ENCODE measurements at places on chromosomes 1 and 21.
A peak's percentile ranks its signal among the peaks of the same experiment; 100 is the strongest.

DNA sequence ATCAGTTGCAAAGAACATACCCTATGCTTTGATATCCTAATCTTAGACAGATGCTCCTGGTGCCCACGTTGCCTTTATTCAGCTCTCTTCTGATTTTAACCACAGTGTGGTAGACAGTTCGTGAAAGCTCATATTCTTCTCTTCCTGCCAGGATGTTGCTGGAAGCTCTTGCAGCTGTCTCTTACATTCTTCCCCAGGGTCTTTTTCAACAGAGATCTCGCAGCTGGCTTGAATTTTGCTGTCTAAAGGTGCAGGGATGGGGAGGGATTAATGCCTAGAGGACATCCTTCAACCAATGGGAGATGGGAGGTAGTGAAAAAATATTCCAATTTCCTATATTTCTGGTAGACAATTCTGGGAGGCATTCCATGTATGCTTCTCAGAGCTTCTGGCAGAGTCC lies 150.0 kb upstream of the APP start:
- DNase-seq, result no peak

GRCh38 chr1:109722908-109723691 lies 11.0 kb downstream of the GSTM5 start:
- no peak for DNase-seq

- no peak for DNase-seq
Observed at GRCh38 chr1:165852871-165853270, 25.5 kb downstream of the UCK2 start.

GRCh38 chr1:65812065-65812464 lies 19.4 kb downstream of the PDE4B start:
- no peak for DNase-seq

DNA sequence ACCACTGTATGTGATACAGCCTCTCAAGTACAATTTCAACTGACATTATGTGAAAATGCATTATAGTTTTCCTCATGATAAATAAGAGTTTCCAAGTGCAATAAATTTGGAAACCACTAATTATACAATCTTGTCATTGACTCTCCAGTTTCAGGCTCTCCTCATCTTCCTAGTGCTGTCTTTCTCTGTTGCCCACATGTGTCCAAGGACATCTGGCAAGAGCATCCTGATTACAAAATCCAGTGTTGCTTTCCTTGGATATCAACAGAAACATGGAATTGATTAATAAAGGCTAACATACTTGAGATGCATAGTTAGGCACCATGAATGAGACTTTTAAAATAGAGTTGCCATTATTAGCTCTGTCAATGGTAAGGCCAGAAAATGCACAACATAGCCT lies 15.6 kb upstream of the MAP10 start:
- no peak for DNase-seq

- no peak for DNase-seq
Observed at GRCh38 chr1:20875198-20875973, 88.3 kb upstream of the HP1BP3 start.

DNA sequence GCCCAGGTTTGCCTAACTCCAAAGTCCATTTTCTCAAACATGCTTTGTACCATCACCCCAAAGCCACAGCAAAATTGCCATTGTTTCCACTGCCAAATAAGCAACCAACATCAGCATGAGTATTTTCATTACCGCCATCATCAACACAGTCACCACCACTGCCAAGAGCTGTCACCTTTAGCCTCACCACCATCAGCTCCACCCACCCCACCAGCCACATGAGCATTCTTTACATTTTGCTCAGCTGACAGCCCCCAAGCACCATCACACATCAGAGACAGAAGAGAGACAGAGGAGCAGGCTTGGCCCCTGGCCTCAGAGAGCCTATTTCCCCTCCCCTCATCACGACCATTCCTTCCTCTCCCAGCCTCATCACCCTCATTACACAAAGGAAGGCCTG lies 42.7 kb downstream of the TAS1R2 start:
- no peak for DNase-seq

DNA sequence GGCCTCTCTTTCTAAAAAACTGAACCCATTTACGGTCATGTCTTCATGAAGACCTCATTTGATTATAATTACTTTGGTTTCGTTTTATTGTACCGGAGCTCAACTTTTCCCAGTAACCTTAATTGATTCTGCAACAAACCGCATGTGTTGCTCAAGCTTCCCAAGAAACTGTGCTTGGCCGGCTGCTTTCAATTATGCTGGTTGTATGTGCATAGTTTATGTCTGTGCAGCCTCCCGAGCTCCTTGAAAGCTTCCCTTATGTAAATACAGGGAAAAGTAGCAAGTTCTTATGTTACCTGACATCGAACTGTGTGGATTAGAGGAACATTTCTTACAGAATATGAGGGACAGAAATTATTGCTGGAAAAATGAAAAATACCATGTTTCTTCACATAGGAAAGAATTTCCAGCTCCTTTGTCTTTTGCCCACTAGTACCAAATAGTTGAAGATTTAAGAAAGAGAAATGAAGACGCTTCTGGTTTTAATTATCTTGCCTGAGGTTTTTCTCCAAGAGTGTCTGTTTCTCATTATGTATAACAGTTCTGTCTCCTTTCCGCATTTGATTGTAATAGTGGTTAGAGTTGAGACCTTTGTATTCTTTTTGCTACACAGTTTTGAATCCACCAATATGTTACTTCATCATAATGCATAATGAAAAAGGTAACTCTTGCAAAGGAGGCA lies 2.1 kb downstream of the VCAM1 start:
- no peak for DNase-seq

DNA sequence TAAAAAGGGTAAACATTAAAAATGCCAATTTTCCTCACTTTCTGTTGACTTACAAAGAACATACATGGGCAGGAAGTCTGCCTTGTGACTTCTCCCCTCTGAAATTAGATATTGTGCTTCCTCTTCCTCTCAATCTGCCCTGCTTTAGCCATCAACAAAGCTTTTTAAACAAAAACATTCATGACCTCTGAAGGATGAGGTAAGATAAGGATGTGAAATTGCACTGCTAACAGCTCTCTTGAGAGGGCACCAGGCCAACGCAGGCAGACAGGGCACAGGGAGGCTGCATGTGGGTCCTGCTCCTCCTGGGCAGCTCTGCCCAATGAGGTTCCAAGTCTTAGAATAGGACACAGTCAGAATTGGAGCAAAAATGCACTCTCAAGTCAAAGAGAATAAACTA lies 62.1 kb downstream of the DEGS1 start:
- no peak for DNase-seq

GRCh38 chr1:201885531-201886075 lies 3.1 kb upstream of the SHISA4 start:
- no peak for DNase-seq

DNA sequence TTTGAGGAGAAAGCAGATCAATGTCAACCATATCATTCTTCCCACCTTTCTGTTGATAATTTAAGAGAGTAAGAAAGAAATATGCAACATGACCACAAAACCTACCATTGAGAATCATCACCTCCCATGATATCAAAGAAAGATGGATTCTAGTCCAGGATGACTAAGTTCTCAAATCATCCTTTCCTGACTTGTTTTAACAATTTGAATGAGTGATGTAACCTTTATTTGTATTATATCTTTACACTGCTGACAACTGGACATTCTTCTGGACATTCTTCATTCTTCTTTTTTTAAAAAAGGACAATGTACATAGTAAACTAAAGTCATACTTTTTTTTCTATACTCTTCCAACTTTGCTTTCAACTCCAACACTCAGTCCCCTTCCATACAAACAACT lies 9.5 kb downstream of the PSMB4 start:
- DNase-seq, result no peak

DNA sequence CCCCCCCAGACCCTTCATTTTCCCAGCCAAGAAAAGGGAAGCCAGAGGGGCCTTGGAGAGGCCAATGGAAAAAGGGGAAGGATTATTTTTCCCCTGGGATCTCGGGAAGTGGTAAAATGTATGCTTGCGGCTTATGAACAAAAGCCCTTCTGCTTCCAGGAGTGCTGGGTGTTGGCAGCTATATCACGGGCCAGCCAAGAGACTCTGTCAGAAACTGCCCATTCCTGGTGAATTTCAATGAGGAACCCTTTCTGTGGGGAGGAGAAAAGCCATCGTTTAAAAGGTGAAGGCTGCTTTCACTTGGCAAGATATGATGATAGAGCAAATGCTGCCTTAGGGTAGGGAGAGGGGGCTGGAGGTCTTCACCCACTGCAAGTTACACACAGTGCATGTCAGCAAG lies 69.7 kb upstream of the ZC3H12A start:
- no peak for DNase-seq

GRCh38 chr1:67948151-67949080 lies 102.0 kb downstream of the DIRAS3 start:
- no peak for DNase-seq

DNA sequence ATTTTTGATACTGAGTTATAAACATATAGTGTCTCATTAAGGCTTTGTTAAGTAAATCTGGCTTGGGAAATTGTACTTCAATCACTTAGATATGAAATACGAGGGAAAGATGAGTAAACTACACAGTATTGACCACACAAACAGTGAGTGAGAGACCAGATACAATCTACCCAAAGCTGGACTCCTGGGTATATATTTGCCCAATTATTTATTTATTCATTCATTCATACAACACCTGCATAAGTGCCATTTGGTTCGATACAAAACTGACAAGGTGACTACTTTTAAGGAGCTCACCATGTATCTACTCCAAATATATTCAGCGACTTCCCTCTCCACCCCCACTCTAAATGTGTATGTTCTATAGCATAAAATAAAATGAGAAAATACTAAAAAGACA lies 143.4 kb downstream of the TGFB2 start:
- DNase-seq, result no peak

GRCh38 chr1:110254604-110255391 lies 44.7 kb downstream of the KCNC4 start:
- no peak for DNase-seq

- DNase-seq, result peak; percentile 32
Observed at GRCh38 chr1:52601991-52602855, at the start of gene GPX7. TSS of gene GPX7 (plus strand) at chr1:52602371. CDS start at chr1:52602410, 39 bp downstream.

- DNase-seq, result no peak
Observed at GRCh38 chr1:109772658-109773202, 9.0 kb upstream of the EPS8L3 start.

GRCh38 chr1:232509570-232509969 lies 120.4 kb downstream of the SIPA1L2 start:
- DNase-seq, result no peak

- DNase-seq, result no peak
Observed at GRCh38 chr21:16588433-16588860, 858.7 kb downstream of the USP25 start.

- DNase-seq, result no peak
Observed at GRCh38 chr1:33712186-33712585, 151.7 kb upstream of the HMGB4 start.

GRCh38 chr1:180884588-180885300 lies 28.0 kb upstream of the KIAA1614 start:
- DNase-seq, result no peak

- no peak for DNase-seq
Observed at GRCh38 chr21:43025636-43026180, 49.9 kb downstream of the CBS start.

DNA sequence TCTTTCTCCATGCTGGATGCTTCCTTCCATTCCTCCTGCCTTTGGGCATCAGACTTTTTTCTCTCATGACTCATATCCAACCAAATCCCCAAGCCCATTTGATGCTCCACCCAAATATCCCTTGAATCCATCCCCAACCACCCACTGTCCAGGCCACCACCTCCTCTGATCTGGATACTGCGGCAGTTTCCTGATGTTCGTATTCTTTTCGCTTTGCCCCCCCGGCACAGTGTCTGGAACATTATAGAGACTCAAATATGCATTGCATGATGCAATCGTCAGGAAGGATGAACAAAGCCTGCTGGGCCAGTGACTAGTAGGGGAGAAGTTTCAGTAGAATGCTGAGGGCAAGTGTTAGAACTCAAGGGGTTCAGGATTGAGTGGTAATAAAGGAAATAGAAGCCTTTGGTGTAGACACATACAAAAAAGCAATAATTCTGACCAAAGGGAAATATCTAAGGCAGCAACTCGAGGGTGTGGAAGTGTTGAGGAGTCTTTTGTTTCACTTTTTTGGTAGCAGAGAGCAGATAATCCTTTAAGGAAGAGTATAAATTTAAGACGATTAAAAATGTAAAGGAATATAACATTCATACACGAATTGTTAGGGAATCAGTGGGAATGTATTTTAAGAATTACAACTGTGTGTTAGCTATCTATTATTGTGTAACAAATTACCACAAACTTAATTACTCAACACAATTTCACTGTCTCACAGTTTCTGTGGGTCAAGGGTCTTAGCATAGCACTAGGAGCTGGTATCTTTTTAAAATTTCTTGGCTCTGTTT lies 7.5 kb downstream of the S100A11 start:
- DNase-seq, result no peak

All from stimulated activated CD4-positive, alpha-beta T cell treated with anti-CD3 and anti-CD28 coated beads, TNF-alpha, amount 100 ng/mL, for 4 hours (primary cell).